Subcutaneous adipose tissue (tissue), 4 donors: ENCODE measurements at places on chromosomes 6 and 20. TPM values are rescaled to one million over a fixed set of nuclear protein-coding genes. Genes with fewer than 3 reads are reported as not detected.

The RNF144B gene
- total RNA-seq = 31.4 TPM

The SUMO4 gene
- total RNA-seq = 3.3 TPM

The ZSCAN23 gene
- total RNA-seq = 1.7 TPM

The TBXT gene
- total RNA-seq = not detected

The MYT1 gene
- not detected for total RNA-seq

The TCP11 gene
- not detected for total RNA-seq

The CST3 gene
- 1,587 TPM for total RNA-seq

The XKR7 gene
- total RNA-seq = not detected

The HLA-DPA1 gene
- 354 TPM for total RNA-seq

The LINC00237 gene
- not detected for total RNA-seq

The SGK1 gene
- 175 TPM for total RNA-seq
